Body of pancreas (tissue), 4 donors: ENCODE measurements at places on chromosomes 2 and 18.

DNA sequence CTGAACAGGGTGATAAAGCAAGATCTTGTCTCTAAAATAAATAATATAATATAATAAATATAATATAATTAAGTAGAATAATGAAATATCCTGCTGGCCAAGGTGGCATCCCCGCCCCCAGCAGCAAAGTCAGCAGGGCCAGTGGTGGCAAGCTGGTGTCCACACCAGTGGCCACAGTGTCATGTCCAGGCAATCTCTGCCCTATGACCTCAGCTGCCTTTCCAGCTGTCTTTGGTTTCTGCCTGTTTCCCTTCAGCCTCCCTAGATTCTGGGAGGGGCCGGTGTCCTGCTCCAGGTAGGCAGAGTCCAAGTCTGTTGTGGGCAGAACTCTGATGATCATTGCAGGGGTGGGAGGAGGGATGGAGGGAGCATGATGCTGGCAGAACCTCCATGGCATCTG is 16.2 kb upstream of the STEAP3 start:
- no peak for DNase-seq

DNA sequence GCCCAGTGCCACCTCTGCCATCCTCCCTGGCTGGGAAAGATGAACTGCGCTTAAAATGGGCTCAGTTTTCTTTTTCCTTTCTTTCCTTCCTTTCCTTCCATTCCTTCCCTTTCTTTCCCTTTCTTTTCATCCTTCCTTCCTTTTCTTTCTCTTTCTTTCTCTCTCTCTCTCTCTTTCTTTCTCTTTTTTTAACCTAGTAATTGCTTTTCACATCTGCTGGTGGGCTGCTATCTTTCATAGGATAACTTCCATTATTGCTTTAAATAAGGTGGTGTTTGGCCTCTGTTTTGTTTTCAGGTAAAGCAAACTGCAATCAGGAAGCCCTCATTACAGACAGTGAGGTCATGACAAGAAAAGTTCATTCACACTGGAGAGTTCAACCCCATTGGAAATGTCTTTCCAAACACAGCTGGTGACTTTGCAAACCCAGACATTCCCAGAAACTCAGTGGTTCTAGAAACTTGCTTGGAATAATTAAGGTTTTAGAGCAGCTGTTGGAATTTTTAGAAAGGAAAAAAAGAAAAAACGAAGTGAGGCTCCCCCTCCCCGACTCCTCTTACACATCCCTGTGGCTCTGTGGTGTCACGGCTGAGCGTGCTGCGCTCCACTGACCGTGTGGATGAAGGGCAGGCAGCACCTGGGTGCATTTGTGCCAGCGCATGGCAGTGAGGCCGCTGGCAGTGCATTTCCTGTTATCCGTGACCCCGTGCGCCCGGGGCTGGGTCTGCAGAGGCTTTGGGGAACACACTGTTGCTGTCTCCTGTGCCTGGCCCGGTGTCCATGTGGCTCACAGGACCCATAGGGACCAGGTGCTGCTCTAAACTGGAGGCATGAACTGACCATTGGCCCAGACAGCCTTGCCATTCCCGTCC is 76.9 kb downstream of the MBP start:
- DNase-seq = no peak

DNA sequence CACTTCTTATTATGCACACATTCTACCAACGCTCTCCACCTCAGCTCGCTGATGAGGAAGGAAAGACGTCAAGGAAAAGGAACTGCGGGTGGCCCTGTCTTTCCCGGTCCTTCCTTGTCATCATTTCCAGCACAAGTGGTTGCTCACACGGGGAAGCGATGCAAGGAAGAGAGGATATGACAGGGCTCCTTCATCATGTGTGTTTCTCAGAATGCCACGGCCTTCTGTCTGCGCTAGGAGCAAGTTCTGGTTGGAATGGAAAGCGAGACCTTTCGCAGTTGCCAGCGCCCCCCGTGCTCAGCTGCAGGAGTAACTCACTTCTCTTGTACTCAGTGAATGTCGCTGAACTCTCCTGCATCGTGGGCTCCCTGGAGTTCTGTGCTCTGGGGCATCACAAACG is 191.8 kb upstream of the GLI2 start:
- no peak for DNase-seq

DNA sequence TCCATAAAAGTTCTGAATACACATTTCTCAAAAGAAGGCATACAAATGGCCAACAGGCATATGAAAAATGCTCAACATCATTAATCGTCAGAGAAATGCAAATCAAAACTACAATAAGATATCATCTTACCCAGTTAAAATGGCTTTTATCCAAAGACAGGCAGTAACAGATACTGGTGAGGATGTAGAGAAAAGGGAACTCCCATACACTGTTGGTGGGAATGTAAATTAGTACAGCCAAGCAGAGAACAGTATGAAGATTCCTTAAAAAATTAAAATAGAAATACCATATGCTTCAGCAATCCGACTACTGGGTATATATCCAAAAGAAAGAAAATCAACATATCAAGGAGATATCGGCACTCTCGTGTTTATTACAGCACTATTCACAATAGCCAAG is 1312.5 kb downstream of the DSC3 start:
- no peak for DNase-seq

DNA sequence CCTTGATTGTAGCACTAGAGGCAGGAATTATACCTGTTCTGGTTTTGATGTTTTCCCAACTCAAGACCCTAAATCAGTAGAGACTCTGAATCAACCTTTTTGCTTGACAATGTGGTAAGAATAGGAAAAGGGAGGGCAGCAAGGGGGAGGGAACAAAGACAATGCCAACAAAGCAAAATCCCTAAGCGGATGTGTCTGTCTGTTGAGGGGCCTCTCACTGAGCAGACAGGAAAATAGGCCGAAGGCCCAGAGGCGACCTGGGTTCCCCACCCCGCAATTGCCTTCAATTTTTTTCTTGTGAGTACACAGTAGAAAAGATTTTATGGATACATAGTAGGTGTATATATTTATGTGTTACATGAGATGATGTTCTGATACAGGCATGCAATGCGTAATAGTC is 75.6 kb downstream of the MAP4K4 start:
- DNase-seq = no peak

- peak; percentile 52 for DNase-seq
Measured at GRCh38 chr2:47076586-47077441, 78.3 kb downstream of the STPG4 start.

DNA sequence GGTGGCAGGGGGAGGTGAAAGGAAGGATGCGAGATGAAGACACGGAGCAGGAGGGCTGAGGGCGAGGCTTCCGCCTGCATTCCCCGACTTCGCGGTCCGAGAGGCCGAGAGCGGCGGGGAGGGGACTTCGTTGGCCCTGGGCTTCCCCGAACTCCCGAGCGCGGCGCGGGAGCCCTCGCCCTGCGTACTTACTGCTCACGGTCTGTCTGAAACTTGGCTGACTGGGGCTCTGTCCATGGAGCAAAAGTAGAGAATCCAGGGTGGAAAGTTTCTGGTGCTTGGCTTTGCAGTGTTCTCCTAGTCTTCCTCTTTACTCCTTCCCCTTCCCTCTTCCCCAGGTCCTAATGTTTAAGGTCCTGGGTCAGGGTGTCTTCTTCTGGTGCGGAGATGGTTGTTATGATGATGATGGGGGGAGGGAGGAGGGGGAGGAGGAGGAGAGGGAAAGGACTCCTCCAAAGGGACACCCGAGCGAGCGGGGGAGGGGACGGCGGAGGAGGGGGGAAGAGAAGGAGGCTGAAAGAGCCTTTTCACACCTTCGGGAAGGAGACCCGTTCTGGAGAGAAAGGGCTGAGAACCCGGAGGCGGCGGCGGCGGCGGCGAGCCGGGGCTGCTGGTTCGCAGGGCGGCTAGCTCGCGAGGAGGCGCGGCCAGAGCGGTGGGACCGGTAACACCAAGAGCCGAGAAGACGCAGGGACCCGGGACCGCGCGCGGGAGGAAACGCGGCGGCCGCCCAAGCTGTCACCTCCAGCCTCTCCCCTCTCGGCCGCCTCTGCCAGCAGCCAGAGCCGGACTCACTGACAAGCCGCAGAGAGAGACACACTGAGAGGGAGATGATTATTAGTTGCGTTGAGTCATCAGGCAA is at the start of gene SATB2:
Gene SATB2, minus strand, starts transcription at position 793 of the 862 bp plus-strand sequence. CDS start 1,902 bp downstream, outside the sequence.
- no peak for DNase-seq

DNA sequence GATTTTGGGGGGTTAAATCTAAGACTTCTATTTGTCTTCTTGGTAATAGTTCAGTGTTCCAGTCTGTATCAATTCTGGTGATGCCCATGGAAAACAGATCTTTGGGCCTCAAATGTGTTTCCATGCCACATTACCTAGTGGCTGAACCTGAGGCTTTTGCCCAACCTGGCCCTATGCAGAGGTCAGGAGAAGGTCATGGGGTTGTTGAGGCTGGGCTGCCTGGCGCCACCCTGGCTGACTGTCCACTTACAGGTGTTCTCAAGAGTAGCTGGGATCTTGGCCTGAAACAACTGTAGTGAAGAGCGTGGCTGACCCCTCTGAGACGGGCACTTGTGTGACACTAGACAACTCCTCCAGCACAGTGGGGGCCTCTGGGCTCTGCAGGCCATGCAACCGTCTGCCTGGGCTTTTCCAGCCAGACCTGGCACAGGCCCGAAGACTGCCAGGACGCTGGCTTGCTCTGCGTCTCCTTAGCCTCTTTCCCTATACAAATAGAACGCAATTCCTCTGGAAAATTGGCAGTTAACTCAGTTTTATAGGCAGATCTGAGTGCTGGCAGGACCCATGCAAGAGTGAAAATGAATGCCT is 127.8 kb downstream of the TRIM43 start:
- no peak for DNase-seq

DNA sequence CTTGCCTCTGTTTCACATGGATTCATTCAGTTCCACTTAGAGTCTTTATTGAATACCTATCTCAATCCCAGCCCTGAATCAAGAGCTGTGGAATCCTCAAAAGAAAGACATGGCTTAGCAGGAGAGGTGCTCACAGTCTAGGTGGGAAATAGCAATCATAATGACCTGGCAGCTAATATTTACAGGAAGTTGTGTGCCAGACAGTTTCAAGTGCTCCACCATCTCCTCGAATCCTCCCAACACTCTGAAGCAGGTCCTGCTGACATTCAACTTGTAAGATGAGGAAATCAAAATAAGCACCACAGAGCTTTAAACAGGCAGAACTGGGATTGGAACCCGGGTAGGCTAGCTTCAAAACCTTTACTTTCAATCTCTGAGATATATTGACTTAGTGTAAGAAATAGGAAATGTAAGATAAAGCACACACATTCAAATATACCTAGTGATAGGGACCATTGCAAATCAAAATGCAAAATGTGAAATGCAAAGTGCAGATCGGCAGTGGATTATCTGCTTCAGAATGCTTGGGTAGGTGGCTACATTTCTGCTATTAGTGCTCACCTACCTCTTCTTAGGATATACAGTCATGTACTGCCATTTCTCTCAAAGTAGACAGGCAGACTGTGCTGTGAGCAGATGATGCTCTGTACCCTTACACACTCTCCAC is 182.0 kb downstream of the PRKCE start:
- no peak for DNase-seq

DNA sequence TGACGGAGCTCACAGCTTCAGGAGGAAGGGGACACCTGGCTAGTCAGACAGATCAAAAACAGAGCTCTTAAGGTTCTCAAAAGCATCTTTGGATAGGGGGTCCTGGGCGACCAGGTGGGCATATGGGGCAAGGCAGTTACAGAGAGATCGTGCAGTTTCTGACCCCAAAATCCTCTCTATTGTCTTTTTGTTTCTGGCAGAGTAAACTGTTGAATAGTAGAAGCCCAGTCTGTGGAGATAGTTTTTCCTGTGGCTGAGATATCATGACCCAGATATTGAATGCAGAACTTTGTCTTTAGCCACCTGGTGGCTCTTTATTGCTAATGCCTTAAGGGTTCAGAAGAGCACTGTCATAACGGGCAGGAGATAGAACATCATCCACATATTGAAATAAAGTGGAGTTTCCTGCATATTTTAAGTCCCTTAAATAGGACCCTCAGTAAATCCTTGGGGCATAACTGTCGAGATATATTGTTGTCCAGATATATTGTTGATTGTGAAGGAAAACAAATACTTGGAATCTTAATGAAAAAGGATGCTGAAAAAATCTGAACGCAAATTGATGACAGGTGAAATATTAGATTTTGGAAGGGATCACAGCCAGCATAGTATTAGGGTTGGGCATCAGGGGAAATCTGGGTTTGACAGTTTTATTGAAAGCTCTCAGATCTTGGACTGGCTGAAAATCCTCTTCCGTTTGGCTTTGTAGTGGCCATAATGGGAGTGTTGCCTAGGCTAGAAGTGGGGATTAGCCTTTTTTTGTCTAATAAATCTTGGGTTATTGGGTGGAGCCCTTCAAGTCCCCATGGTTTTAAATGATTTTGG is 14.1 kb upstream of the ZDBF2 start:
- no peak for DNase-seq

- peak; percentile 54 for DNase-seq
Measured at GRCh38 chr18:11518788-11519685, 90.4 kb upstream of the SLC35G4 start.

GRCh38 chr2:157726946-157727345 is 98.3 kb upstream of the ACVR1C start:
- DNase-seq = no peak

DNA sequence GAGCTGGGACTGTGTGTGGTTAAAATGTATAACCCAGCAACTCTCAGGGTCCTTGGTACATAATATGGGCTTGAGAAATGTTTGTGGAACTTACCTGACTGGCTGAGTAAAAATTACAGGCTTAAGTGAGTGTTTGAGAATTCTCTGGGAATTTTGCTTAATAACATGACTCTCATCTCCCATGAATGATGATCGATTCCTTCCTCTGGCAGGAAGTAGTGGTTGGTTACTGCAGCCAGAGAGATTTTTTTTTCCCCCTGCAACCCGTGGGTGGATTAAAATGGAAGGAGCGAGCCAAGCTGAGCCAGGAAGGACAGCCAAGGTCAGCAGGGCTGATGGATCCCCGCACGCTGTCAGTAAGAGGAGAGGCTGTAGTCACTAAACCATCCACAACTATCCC is 40.6 kb upstream of the RFX8 start:
- DNase-seq = no peak

DNA sequence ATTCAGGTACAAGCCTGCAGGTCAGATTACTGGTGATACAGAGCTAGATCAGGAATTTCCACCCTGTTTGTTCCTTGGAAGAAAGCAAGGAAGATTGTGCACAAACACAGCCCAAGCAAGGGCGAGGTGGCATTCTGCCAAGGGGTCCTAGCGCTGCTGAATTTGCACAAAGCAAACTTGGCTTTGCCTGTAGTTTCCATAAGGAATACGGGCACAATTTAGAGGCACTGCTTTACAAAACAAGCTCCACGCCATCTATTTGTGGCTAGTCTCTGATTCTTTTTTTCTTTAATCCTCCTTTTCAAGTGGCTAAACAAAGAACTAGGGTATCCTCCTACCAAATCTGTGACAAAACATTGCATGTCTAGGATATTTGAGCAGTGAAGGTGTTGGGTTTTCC is 195.5 kb upstream of the ACVR2A start:
- DNase-seq = no peak
